ENCODE measurements at places on chromosomes 12 and 14.

GRCh38 chr12:3113671-3114325, 36.6 kb downstream of the TSPAN9 start:
- DNase-seq: no peak

DNA sequence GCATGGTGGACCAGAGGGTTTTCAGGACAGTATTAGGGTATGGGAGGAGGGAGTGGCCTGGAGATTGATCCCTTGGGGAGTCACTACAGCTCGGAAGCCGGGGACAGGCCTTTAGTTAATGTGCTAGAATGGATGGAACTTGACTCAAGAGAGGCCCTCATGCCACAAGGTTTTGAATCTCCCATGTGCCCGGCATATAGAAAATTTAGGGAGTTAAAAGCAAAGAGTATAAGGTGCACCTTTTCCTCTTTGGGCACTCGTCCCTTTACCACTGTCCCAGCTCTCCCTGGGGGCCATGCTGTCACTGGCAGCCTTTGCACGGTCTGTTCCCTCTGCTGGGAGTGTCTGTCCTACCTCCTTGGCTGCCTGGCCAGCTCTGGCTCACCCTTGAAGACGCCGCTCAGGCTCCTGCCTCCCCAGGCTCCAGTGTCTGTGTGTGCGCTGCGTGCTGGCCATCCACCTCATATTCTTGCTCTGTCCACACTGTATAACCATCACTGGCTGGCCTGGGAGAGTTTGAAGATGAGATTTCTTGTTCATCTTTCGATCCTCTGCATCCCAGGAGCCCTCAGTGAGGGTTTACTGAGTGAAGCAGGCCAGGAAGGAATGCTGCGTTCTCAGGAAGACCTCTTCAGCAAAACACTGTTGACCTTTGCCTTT, 161.3 kb downstream of the ZFP36L1 start:
- DNase-seq: no peak

DNA sequence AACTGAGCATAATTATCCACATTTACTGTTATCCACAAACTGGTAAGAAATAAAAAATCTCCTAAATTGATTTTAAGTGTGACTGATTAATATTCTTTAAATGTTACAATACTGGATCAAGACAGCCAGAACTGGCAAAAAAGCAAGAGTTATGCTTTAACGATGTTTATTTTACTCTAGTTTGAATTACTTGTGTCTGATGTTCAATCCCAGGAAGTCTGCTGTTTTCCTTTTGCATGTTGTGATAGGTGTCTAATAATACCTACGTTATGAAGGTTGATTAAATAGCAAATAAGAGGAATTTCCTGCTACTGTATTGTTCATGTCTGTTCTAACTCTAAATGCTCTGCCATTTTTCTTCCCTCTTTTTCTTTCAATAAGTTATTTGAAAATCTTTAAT, 34.4 kb upstream of the OTOGL start:
- no peak for DNase-seq

GRCh38 chr14:78313499-78313898, 143.3 kb downstream of the NRXN3 start:
- DNase-seq: no peak

- DNase-seq: no peak
Observed at GRCh38 chr12:24470050-24470449, 478.9 kb downstream of the BCAT1 start.

DNA sequence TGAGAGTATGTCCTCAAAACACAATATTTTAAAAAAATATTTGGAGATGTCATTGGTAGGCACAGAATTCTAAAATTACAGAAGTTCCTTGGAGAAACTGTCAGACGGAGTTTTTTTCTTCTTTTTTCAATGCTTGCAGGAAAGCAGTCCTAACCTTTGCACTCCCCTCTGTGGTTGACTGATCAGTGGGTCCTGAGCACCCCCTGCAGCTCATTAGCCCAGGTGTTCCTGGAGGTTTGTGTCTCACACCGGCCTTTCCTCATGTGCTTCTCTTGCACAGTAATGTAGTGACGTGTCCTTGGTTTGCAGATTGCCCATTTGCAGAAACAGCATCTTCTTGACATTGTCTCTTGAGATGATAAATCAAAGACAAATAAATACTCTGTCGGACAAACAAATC, 513.0 kb downstream of the TMEM121 start:
- peak; percentile 20 for DNase-seq

GRCh38 chr14:71539650-71540285, 392.5 kb upstream of the RGS6 start:
- DNase-seq: no peak

DNA sequence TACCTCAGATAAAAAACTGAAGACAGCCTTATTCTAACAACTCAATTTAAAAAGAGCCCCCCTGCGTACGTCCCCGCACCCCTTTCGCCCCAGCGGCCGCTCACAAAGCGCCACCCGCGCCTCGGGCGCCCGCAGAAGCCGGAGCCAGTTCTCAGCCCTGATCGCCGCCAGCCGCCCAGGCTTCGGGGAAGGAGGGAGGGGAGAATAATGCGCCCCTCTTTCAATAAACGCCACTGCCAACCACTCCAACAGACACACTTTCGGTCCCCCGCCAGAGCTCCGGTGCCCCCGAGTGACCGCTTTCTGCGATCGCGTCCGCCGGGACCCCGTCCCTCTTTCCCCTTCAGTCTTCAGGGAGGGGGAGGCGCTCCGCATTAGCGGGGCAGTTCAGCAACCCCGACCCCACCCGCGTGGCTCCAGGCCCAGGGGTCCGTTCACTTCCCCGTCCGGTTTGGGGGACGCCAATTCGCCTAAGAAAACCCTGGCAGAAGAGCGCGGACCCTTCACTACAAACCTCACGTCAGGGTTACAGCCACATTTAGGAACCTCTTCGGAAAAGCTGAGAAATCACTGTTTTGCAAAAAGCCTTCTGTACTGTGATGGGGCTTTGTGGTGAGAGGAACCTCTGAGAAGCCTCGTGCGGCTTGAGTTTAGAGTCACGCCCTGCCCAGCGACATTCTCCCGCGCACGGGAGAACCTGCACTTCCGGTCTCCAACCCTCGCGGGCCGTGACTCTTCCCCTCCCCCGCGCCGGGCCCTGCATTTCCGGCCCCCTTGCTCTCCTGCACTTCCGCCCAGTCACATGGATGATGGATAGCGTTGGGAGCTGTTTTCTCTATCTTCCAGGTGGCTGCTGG, 18.7 kb downstream of the FOXG1 start:
- DNase-seq: no peak

DNA sequence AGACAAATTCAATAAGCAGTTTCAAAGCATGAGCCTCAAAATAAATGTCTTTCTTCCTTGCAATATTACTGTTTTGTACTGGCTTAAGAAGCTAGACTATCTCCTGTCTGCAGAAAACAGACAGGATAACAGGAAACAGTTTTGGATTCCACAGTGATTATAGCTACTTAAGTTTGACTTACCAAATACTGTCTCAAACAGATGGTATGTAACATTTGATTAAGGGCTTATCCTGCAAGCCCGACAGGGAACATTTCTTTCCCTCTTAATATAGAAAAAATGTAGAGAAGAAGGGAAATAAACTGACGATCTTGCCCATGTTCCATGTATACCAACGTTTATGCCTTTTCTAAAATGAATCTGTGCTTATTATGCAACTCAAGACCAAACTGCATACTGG, 179.9 kb upstream of the EEA1 start:
- DNase-seq: no peak

DNA sequence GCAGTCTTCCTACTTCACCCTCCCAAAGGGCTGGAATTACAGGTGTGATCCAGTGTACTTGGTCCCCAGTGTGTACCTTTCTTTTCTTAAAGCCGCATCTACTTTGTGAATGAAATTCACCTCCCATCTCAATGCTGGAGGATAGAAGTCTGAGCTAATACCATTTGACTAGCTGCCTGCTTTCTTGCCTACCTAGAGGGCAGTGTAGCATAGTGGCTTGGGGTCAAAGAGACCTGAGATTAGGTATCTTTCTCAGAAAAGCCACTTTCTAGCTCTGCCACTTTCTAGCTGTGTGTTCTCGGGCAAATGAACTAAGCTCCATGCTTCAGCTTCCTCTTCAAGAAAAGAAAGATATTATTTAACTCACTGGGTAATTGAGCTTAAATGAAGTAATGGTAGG, 16.9 kb downstream of the SMOC1 start:
- DNase-seq: no peak

- no peak for DNase-seq
Observed at GRCh38 chr14:65922142-65922541, 509.6 kb downstream of the FUT8 start.

DNA sequence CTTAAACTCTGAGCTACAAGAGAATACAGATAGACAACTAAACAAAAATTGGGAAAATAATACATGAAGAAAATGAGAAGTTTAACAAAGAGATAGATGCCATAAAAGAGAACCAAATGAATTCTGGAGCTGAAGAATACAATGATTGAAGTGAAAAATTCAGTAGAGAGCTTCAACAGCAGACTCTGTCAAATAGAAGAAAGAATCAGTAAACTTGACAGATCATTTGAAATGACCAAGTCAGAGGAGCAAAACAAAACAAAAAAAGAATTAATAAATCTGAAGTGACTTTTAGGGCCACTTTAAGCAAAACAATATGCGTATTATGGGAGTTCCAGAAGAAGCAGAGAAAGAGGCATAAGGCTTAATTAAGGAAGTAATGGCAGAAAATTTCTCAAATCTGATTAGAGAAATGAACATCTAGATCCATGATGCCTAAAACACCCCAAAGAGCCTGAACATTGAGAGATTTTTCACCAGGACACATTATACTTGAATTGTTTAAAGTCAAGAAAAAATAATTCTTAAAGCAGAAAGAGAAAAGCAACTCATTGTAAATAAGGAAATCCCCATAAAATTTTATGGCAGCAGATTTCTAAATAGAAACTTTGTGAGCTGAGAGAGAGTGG, 61.0 kb upstream of the RNU6-8 start:
- DNase-seq: no peak

Data from stimulated activated CD4-positive, alpha-beta T cell treated with anti-CD3 and anti-CD28 coated beads, Interleukin-15, amount 100 ng/mL, for 1 hour (primary cell).